ENCODE measurements at places on chromosomes 6 and 20.

- DNase-seq: no peak
Measured at GRCh38 chr6:7574500-7574899, 15.5 kb upstream of the SNRNP48 start.

DNA sequence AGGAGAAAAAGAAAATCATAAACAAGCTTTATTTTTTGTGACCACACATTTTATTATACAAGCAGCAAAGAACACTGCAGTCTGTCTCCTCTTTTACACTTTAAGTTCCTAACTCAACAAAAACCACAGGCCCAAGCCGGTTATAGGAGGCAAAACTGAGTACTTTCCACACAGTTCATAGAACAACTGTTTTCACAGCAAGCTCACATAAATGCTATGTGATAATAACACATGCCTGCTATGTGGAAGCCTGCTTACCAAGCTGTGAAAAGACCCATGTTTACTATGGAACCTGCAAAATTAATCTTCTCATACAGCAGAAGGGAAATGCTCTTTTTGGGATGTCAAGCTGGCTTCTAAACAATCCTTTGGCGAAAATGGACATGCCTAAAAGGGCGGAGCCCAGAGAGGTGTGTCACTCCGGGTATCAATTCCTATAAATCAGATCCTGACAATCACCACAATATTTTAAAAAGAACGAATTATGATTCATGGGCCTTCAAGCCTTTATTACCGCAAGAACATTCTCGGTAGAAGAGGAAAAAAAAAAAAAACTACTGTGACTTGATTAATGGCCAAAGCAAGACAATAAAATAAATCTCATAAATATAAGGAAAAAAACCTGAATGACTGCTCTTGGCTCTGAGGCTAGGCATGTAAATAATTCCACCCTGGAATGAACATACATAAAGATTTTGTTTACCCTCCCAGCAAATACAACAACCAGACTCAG is 2.6 kb downstream of the TRERF1 start:
- DNase-seq: peak; percentile 15

DNA sequence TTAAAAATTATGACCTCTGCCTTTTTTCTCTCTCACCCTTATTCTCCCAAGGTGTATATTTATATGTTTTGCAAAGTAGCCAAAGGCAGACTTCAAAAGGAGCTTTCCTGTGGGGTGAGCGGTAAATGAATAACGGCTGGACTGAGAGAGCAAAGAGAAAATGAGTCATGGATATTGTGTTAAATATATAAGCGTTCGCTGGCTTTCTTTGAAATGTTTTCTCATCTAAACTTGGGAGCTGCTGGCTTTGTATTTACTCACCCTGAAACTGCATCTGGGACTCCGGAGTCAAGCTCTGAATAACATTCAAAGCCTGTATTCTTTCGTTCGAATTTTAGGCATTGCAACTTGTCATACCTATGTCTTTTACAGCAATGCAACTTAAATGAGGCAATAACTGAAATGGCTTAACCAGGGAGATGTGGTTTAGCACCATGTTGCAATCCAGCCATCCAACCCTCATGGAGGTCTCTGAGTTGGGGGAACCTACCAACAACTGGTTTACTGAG is 32.0 kb downstream of the ATXN1 start:
- DNase-seq: peak; percentile 91

- DNase-seq: no peak
Measured at GRCh38 chr6:25157183-25157582, 122.0 kb upstream of the CARMIL1 start.

GRCh38 chr6:99736302-99736701 is 129.7 kb downstream of the PRDM13 start:
- DNase-seq: no peak

DNA sequence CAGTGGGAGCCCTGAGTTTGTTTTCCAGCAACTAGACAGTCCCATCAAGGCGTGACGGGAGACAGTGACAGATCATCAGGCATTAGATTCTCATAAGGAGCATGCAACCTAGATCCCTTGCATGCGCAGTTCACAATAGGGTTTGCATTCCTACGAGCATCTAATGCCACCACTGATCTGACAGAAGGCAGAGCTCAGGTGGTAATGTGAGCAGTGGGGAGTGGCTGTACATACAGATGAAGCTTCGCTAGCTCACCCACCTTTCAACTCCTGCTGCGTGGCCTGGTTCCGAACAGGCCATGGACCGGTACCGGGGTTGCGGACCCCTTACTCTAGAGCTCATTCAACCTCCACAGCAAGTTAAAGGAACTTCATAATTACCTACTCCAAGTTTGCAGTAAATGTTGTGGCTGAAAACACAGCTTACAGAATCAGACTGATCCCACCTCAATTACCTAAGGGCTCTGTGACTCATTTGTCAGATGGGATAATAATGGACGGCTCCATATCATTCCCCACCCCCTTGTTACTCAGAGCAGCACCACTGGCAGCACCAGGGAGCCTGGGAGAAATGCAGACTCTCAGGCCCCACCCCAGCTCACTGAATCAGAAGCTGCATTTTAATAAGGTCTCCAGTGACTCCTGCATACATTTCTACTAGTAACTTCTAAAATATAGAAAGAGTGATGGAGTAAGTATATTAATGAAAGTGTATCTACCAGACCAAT is 15.7 kb downstream of the PXMP4 start:
- DNase-seq: no peak

DNA sequence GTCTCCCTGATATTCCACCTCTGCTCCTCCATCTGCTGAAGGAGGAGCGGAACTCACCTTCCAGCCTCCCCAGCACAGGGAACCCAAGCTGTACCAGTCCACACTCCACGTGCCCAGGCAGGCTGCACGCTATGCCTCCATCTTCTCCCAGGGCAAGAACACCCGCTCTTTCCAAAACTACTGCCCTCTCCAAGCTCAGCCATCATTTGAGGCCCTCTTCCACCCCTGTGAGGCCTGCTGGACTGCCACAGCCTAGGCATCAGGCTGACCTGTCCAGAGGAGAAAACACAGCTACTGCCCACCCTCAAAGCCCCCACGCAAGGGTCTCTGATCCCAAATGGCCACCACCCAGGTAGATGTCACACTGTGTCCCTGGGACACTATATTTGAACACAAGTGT is 99.9 kb downstream of the PRND start:
- no peak for DNase-seq

DNA sequence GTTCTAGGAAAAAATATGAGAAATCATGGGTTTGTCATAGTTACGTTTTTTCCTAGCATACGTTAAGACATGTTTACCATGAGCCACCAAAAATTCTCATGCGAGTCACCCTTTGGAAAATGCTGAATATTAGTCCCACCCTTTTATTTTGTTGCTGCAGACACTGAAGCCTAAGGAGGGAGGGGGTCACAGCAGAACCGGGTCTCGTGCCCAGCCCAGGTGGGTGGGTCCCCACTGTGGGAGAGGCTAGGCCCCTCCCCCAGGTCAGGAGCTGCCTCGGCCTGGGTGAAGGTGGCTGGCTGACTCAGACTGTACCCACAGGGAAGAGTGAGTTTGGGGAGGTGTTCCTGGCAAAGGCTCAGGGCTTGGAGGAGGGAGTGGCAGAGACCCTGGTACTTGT is 26.2 kb upstream of the SRF start:
- DNase-seq: no peak

- DNase-seq: no peak
Measured at GRCh38 chr6:132811276-132811675, 3.1 kb upstream of the RPS12 start.

DNA sequence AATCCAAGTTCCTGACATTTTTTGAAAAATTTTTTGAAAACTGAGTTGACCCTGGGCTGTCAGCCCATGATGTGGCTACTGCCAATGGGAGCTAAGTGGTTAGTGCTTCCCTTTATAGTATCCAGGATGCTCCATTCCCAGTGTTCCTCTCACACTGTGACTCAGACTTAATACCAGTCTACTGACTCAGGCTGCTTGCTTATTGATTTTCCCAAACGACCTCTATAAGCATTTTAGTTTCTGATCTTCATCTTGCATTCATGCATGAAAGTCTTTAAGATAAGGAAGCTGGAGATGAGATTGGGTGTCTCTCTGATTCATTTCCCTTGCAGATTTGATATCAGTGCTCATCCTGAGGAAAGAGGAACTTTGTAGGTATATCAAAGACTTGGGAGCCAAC is 560.0 kb downstream of the TBC1D32 start:
- DNase-seq: no peak

GRCh38 chr20:46626758-46627157 is 24.5 kb downstream of the SLC13A3 start:
- DNase-seq: no peak

GRCh38 chr6:109671733-109672132 is 19.3 kb downstream of the AK9 start:
- no peak for DNase-seq

- no peak for DNase-seq
Measured at GRCh38 chr20:50691573-50692551, 520 bp upstream of the RIPOR3 start.

GRCh38 chr20:62745952-62746288 is 37.3 kb downstream of the NTSR1 start:
- no peak for DNase-seq

- no peak for DNase-seq
Measured at GRCh38 chr6:134074151-134075055, 22.0 kb upstream of the SLC2A12 start.

- DNase-seq: no peak
Measured at GRCh38 chr6:155165029-155165710, 98.6 kb upstream of the CLDN20 start.

DNA sequence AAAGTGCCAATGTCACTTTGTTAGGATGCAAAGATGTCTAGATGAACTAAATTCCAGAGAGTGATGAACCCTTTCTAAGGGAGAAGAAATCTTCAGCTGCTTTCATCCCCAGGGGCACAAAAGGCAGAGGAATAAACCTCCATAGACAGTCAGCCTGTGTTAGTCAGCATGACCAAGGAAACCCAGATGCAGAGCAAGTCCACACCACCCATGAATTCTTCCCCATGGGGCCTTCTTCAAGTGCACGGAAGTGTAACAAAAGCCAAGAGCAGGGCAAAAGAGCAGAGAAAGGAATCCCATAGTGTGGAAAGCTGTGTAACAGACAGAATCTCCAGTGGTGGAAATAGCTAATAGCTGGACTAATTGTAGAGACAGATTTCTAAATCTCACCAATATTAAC is 50.0 kb downstream of the DCDC2 start:
- no peak for DNase-seq

DNA sequence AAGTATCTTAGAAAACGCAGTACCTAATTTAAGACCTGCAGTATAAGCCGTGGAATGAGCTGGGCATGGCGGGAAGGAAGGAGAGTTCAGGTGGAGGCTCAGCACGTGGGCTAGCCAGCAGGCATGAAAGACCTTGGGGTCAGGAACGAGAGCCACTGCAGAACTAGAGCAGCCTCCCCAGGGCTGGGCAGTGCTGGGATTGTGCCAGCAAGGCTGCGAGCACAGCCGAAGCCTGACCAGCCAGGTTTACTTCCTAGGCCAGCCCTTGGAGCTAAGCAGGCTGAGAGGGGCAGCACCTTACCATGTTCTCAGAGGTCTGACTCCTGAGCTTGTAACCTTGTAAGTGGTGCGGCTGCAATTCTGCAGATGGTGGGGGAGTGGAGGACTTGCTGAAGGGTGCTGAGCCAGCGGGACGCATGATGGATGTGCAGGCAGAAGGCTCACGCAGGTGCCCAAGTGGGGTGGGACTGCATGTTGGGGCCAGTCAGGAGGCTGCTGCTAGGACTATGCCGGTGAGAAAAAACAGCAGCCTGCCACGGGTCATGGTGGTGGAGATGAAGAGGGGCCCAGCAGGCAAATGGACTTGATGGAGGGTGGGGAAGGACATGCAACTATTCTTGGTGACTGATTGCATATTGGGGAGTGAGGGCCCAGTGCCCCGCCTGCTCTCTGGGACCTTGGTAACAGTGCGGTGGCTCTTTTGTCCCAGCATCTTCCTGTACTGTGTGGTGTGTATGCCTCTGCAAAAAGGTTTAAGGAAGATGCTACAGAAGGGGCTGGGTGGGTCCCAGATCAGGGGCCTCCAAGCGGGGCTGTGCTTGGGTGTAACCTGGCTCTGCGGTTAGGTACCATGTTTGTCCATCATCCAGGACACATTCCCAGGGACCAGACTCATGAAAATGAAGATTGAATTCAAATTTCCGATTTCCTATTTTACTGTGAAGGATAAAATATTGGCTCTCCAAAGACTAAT is 37.6 kb upstream of the IRF4 start:
- no peak for DNase-seq

DNA sequence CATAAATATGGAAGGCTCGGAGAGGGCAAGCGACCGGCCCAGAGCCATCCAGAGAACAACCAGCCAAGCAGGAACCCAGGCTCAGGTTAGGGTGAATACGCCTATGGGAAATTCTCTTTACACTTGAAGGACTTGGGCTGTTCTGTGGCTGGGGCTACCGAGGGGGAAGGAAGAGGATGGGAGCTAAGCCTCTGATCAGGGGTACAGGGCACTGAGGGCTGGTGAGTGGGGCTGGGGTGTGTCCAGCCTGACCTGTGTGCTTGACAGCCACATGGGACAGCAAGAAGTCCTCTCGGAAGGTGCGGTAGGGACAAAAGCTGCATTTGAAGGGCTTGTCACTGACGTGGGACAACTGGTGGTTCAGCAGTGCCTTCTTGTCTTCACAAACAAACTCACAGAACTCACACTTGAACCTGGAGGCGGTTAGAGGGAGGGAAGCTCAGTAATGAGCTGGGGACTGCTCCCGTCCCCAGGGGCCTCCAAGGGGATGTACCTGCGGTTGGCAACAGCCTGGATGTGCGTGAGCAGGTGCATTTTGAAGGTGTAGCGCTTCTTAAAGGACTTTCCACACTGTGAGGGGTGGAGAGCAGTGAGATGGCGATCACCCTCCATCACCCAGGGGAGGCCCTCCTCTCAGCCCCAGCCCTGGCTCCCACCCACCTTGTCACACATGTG is 11.9 kb downstream of the ZNF335 start:
- DNase-seq: no peak

All from GF-D8 (cell line).